Posterior cingulate gyrus (tissue), 11 donors: ENCODE measurements at places on chromosomes 2 and 18.

DNA sequence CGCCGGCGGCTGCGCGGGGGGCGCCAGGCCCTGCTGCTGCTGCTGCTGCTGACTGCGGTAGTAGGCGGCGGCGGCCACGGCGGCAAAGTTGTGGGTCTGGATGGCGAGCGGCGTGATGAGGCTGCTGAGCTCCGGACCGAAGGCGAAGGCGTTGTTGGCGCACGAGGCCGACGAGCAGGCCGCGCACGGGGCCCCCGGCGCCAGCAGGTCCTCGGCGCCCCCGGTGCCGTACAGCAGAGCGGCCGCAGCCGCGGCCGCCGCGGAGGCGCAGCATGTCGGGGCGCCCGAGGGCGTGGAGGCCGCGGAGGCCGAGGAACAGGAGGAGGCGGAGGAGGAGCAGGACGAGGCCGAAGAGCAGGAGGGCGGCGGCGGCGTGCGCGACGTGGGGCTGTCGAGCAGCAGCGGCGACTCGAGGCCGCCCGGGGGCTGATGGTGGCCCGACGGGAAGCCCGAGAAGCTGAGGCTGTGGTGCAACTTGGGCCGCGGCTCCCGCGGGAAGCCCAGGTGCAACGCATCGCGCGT is 1.8 kb downstream of the ZFP36L2 start:
- no peak for DNase-seq

DNA sequence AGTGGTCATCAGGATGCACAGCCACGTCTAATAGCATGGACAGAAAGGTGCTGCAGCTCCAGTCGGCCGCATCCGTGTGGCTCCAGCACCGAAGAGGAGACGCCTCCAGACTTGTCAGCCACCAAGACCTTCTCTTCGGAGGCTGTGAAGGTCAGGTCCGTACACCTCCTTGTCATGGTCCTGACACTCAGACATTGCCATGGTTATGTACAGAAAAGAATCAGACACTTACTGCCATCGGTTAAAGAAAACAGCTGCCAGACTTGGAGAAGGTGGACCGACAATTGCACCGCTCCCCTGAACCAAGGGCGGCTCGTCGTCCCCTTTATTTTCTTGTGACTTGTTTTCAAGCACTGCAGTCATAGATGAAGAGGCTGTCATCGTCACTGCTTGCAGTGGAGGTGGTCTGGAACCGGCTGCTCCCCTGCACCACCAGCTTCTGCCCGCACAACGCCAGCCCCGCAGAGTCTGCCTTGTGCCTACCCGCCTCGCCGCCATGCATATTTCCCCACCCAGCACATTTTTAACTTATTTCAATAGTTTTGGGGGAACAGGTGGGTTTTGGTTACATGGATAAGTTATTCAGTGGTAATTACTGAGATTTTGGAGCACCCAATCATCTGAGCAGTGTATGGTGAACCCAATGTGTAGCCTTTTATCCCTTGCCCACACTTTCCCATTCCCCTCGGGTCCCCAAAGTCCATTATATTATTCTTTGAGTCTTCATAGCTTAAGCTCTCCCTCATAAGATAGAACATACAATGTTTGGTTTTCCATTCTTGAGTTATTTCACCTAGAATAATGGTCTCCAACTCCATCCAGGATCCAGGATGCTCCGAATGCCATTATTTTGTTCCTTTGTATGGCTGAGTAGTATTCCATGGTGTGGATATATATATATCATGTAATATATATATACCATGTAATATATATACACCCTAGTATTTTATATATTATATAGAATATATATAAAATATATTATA is 18.1 kb downstream of the FBXO48 start:
- no peak for DNase-seq

DNA sequence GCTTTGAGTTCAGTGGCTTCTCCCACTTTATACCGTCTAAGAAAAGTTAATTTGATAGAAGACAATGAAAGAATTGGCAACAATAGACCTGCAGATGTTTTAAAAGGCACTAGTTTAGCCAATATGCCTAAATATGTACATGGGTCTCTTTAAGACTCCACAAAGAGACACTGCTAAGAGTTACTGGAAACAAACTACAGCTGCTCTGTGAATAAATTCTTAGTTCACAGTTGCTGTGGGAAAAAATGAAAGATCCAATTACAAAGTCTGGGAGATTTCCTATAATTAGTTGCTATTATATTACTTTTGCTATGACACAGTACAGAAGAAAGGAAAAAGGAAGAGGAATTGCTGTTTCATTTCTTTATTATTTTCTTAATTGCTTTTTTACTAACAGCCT is 34.3 kb downstream of the SCN9A start:
- DNase-seq: no peak

DNA sequence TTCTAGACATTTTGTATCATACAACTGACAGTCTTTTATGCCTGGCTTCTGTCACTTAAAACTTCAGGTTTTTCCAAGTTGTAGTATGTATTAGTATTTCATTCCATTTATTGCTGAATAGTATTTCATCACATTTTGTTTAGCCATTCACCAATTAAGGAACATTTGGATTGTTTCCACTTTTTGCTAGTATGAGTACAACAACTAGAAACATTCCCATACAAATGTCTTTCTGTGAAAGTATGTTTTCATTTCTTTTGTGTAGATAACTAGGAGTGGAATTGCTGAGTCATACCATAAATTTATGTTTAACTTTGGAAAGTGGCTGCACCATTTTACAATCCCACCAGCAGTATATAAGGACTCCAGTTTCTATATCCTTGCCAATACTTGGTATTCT is 135.9 kb downstream of the ATAD2B start:
- no peak for DNase-seq

GRCh38 chr2:69635432-69635831 is 8.1 kb downstream of the AAK1 start:
- no peak for DNase-seq

DNA sequence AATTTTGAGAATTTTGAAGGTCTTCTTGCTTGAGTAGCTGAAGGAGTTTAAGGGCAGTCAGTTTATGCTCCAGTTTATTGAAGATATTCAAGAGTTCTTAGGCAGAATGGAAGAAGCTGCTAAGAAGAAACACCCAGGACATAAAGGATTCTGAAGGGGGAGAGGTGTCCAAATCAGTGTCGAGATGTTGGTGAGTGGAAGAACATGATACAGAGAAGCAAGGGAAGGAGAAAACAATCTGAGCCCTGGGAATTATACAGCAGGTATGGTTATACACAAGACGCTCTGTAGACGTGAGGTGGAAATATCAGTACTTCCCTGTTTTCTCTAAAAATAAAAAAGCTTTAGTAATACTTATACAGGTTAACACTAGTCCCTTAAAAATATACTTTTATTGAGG is 60.1 kb downstream of the CLIP4 start:
- no peak for DNase-seq
